ENCODE measurements at places on chromosomes 1 and 21.

- DNase-seq: no peak
These were observed 237.2 kb downstream of the LMO4 start for GRCh38 chr1:87565861-87566260.

DNA sequence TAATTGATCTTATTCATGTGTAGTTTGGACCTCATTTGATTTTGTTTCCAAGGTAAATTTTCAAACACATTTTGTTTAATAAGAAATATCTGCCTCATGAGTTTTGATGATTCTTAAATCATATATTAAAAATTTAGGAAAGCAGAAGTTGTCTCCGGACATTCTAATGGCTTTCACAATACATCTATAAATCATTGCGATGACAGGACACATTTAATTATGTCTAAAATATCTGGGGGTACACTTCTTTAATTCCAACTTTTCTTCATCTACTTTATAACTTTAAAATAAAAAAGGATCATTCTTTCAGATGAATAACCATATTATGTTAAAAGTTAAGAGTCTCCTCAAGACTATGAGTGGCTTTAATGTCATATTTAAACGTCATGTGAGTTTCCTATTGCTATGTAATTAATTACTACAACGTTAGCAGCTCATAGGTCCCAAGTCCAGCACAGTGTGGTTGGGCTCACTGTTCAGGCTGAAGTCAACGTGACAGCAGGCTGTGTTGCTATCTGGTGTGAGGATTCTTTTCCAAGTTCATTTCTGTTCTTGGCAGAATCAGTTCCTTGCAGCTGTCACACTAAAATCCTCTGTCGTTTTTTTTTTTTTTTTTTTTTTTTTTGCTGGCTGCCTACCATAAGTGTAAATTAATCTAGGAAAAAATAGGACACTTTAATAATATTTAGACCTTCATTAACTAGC lies 893.5 kb downstream of the LTN1 start:
- no peak for DNase-seq

DNA sequence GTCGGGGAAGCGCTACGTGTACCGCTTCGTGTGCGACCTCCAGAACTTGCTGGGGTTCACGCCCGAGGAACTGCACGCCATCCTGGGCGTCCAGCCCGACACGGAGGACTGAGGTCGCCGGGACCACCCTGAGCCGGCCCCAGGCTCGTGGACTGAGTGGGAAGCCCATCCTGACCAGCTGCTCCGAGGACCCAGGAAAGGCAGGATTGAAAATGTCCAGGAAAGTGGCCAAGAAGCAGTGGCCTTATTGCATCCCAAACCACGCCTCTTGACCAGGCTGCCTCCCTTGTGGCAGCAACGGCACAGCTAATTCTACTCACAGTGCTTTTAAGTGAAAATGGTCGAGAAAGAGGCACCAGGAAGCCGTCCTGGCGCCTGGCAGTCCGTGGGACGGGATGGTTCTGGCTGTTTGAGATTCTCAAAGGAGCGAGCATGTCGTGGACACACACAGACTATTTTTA lies 17.1 kb downstream of the ETS2 start:
- no peak for DNase-seq

- DNase-seq: no peak
These were observed 8.7 kb upstream of the OXCT2 start for GRCh38 chr1:39779821-39780220.

GRCh38 chr1:210920258-210920657 lies 213.7 kb downstream of the KCNH1 start:
- DNase-seq: no peak

- DNase-seq: no peak
These were observed 23.7 kb downstream of the RNU5D-1 start for GRCh38 chr1:44707112-44707881.

DNA sequence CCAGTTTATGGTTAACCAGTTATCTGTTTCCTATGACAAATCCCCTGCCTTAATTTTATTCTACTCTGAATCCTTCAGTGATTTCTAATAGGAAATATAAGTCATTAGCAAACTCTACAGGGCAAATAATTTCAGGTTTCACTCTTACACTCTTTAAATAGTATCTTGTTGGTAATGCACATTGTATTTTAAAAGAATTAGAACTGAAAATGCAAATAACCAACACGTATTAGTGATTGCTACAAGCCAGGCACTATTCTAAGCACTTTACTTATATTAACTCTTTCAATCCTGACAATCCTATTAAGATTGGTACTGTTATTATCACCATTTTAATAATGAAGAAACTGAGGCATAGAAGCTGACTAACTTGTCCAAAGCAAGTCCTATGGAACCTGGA lies 48.3 kb upstream of the LHX8 start:
- DNase-seq: no peak

Measured in NCI-H1436 (cell line).